Temporal lobe (tissue), 4 donors: ENCODE measurements at places on chromosomes 1 and 21. TPM values are rescaled to one million over a fixed set of nuclear protein-coding genes. Genes with fewer than 3 reads are reported as not detected.

Gene PODN
- total RNA-seq = 1.5 TPM

Gene SUSD4
- 9.8 TPM for total RNA-seq

Gene GBP6
- 0.25 TPM for total RNA-seq

Gene PLD5
- 2.7 TPM for total RNA-seq

Gene SERINC2
- 0.49 TPM for total RNA-seq

Gene PIK3CD
- total RNA-seq = 8.9 TPM

Gene TRIM67
- 46.7 TPM for total RNA-seq

Gene PTGS2
- 2.5 TPM for total RNA-seq

Gene KCNH1
- 2.0 TPM for total RNA-seq

Gene DMBX1
- not detected for total RNA-seq

Gene HES4
- 20.7 TPM for total RNA-seq

Gene MMP23B
- total RNA-seq = 0.74 TPM

Gene NUP210L
- under 0.01 TPM for total RNA-seq

Gene MYOM3
- total RNA-seq = under 0.01 TPM

Gene SLC9C2
- 1.2 TPM for total RNA-seq

Gene CREB3L4
- 6.4 TPM for total RNA-seq

Gene CEP350
- total RNA-seq = 88.3 TPM

Gene S100A5
- not detected for total RNA-seq

Gene PROX1
- 13.3 TPM for total RNA-seq

Gene PLCH2
- 9.1 TPM for total RNA-seq

Gene SEC16B
- total RNA-seq = 2.5 TPM

Gene KLHDC8A
- 27.5 TPM for total RNA-seq

Gene MAST2
- 48.9 TPM for total RNA-seq

Gene TDRKH
- 18.7 TPM for total RNA-seq

Gene GPR37L1
- 1.2 TPM for total RNA-seq

Gene CD48
- total RNA-seq = not detected
